ENCODE measurements at places on chromosomes 6 and 20. TPM values are rescaled to one million over a fixed set of nuclear protein-coding genes. Genes with fewer than 3 reads are reported as not detected.
A peak's percentile ranks its signal among the peaks of the same experiment; 100 is the strongest.

- peak; percentile 32 for DNase-seq
- peak overlapping the region; percentile 48 for H3K27ac ChIP-seq
- H3K36me3 ChIP-seq: no peaks in the 10 kb centered on the region
- peak overlapping the region; percentile 85 for H3K4me3 ChIP-seq
These were observed 897 bp downstream of the CHD6 start for GRCh38 chr20:41617059-41617901.

GRCh38 chr6:54072635-54073313 lies 38.5 kb upstream of the MLIP start:
- no peak overlapping the region for H3K27ac ChIP-seq
- H3K4me1 ChIP-seq: peaks cover 5% of the 10 kb centered on the region
- no peak overlapping the region for H3K4me3 ChIP-seq

PPP1R14C gene
- total RNA-seq: not detected

- no peak overlapping the region for H3K27ac ChIP-seq
- H3K4me1 ChIP-seq: 0 out of 2 replicates have a peak, but pooled peaks cover 1% of the 10 kb centered on the region
- no peak overlapping the region for H3K4me3 ChIP-seq
These were observed 12.4 kb downstream of the SLC22A23 start for GRCh38 chr6:3444276-3445088.

- H3K36me3 ChIP-seq: no peaks in the 10 kb centered on the region
- no peaks in the 10 kb centered on the region for H3K4me1 ChIP-seq
- DNase-seq: no peak
- H3K27me3 ChIP-seq: no peaks in the 10 kb centered on the region
- H3K27ac ChIP-seq: no peak overlapping the region
These were observed 126.9 kb downstream of the LAMA2 start for GRCh38 chr6:129009851-129010250.

- H3K27ac ChIP-seq: no peak overlapping the region
- no peak for DNase-seq
These were observed 120.8 kb downstream of the ISM1 start for GRCh38 chr20:13341737-13342393.

- H3K27ac ChIP-seq: no peak overlapping the region
- peaks cover 27% of the 10 kb centered on the region for H3K36me3 ChIP-seq
- no peak for DNase-seq
- no peak overlapping the region for H3K4me3 ChIP-seq
These were observed 75.2 kb downstream of the DST start for GRCh38 chr6:56567501-56567900.

- peaks cover 2% of the 10 kb centered on the region for H3K4me1 ChIP-seq
- no peak overlapping the region for H3K27ac ChIP-seq
- no peaks in the 10 kb centered on the region for H3K36me3 ChIP-seq
- DNase-seq: no peak
These were observed 18.5 kb downstream of the GSTA4 start for GRCh38 chr6:52976591-52977035.

IRF4 gene
- total RNA-seq: not detected

DNA sequence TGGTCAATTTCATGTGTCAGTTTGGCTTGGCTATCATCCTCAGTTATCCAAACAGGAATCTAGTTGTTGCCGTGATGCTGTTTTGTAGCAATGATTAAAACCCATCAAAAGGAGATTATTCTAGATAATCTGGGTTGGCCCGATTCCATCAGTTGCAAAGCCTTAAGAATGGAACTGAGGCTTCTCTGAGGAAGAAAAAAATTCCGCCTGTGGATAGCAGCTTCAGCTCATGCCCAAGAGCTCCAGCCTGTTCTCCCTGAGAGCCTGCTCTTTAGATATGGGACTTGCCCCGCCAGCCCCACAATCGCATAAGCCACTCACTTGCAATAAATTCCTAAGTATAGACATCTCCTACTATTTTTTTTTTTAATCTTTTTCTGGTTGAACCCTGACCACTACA lies 61.5 kb downstream of the SEL1L2 start:
- DNase-seq: no peak
- H3K4me3 ChIP-seq: no peak overlapping the region
- no peaks in the 10 kb centered on the region for H3K4me1 ChIP-seq
- no peak overlapping the region for H3K27ac ChIP-seq
- no peaks in the 10 kb centered on the region for H3K36me3 ChIP-seq

- H3K27ac ChIP-seq: no peak overlapping the region
- peaks cover 68% of the 10 kb centered on the region for H3K36me3 ChIP-seq
- no peaks in the 10 kb centered on the region for H3K27me3 ChIP-seq
- H3K4me3 ChIP-seq: no peak overlapping the region
- DNase-seq: no peak
- peaks cover 5% of the 10 kb centered on the region for H3K4me1 ChIP-seq
These were observed 49.6 kb upstream of the SLC22A1 start for GRCh38 chr6:160071805-160072690.

XRN2 gene
- total RNA-seq: 70.8 TPM

GRCh38 chr6:8562125-8562524 lies 126.8 kb upstream of the SLC35B3 start:
- no peaks in the 10 kb centered on the region for H3K27me3 ChIP-seq
- no peak overlapping the region for H3K4me3 ChIP-seq
- H3K27ac ChIP-seq: no peak overlapping the region
- H3K36me3 ChIP-seq: no peaks in the 10 kb centered on the region
- DNase-seq: no peak

- no peak for DNase-seq
- H3K4me1 ChIP-seq: peaks cover 2% of the 10 kb centered on the region
- peaks cover 2% of the 10 kb centered on the region for H3K36me3 ChIP-seq
- H3K27ac ChIP-seq: no peak overlapping the region
- H3K4me3 ChIP-seq: no peak overlapping the region
These were observed 69.6 kb downstream of the POPDC3 start for GRCh38 chr6:105109955-105110895.

DNA sequence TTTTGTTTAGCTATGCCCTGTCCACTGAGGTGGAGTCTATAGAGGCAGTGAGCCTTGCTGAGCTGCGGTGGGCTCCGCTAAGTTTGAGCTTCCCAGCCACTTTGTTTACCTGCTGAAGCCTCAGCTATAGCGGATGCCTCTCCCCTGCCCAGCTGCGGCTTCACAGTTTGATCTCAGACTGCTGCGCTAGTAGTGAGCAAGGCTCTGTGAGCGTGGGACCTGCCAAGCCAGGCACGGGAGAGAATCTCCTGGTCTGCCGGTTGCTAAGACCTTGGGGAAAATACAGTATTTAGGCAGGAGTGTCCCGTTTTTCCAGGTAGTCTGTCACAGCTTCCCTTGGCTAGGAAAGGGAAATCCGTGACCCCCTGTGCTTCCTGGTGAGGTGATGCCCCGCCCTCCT lies 138.4 kb downstream of the SMAP1 start:
- DNase-seq: no peak
- no peaks in the 10 kb centered on the region for H3K4me1 ChIP-seq
- no peak overlapping the region for H3K27ac ChIP-seq
- 0 out of 2 replicates have a peak, but pooled peaks cover 1% of the 10 kb centered on the region for H3K36me3 ChIP-seq
- no peaks in the 10 kb centered on the region for H3K27me3 ChIP-seq

FABP7 gene
- not detected for total RNA-seq

GRCh38 chr6:141700819-141701218 lies 431.9 kb upstream of the GJE1 start:
- DNase-seq: peak; percentile 28
- H3K4me1 ChIP-seq: no peaks in the 10 kb centered on the region
- no peak overlapping the region for H3K27ac ChIP-seq
- no peaks in the 10 kb centered on the region for H3K27me3 ChIP-seq
- no peaks in the 10 kb centered on the region for H3K36me3 ChIP-seq
- no peak overlapping the region for H3K4me3 ChIP-seq

TBX18 gene
- 1.3 TPM for total RNA-seq

GRCh38 chr20:31698803-31699718 lies 23.6 kb downstream of the BCL2L1 start:
- no peak overlapping the region for H3K4me3 ChIP-seq
- H3K27ac ChIP-seq: peak overlapping the region; percentile 97
- peaks cover 32% of the 10 kb centered on the region for H3K4me1 ChIP-seq
- DNase-seq: peak; percentile 98

DNA sequence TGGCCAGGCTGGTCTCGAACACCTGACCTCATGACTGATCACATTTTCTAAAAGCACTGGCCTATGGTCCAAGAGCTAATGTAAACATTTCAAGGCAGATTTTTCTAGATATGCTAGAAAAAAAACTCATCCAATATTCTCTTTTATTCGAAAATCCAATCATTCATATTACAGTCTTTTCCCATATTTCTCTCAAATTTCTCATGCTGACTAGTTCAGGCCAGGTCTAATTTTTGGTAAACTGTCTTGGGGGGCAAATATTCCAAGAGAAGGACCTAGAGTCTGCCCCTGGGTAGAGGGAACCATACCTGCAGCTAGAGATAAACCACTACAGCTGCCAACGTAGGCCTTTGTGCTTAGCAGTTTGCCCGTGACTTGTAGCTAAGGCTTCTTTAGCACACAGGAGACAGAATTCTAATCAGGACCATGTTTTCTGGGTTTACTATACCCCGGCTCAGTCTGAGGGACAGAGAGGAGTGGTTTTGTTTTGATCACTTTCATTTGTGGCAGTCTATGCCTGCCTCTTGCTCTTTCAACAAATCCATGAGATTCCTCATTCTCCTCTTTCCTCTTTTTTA lies 71.8 kb upstream of the CITED2 start:
- no peak overlapping the region for H3K27ac ChIP-seq
- no peaks in the 10 kb centered on the region for H3K27me3 ChIP-seq
- H3K36me3 ChIP-seq: no peaks in the 10 kb centered on the region
- H3K4me1 ChIP-seq: peaks cover 2% of the 10 kb centered on the region
- no peak overlapping the region for H3K4me3 ChIP-seq

- H3K27ac ChIP-seq: no peak overlapping the region
- peak; percentile 91 for DNase-seq
- H3K4me3 ChIP-seq: no peak overlapping the region
- H3K27me3 ChIP-seq: no peaks in the 10 kb centered on the region
These were observed 25.1 kb downstream of the JAG1 start for GRCh38 chr20:10648651-10649050.

- peak overlapping the region; percentile 93 for H3K4me3 ChIP-seq
- H3K4me1 ChIP-seq: peaks cover 8% of the 10 kb centered on the region
- H3K27me3 ChIP-seq: no peaks in the 10 kb centered on the region
- DNase-seq: peak; percentile 94
- peak overlapping the region; percentile 92 for H3K27ac ChIP-seq
- H3K36me3 ChIP-seq: peaks cover 25% of the 10 kb centered on the region
These were observed 2.4 kb downstream of the JAG1 start for GRCh38 chr20:10671221-10671918.

DNA sequence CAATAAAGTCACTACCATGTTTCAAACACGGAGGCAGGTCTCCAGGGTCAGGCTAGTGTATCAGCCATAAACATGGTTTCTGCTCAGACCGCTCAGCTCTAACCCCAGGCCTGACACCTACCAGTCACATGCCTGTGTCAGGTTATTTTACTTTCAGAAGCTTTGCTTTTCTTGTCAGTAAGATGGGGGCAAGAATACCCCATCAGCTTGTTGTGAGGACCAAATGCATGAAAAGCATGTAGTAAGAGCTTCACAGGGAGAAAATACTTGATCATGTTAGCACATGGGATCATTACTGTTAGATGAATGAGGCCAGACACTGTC lies 65.2 kb upstream of the PIM1 start:
- no peaks in the 10 kb centered on the region for H3K27me3 ChIP-seq
- peaks cover 12% of the 10 kb centered on the region for H3K4me1 ChIP-seq
- H3K27ac ChIP-seq: no peak overlapping the region

- H3K4me3 ChIP-seq: no peak overlapping the region
- H3K27me3 ChIP-seq: peaks cover 39% of the 10 kb centered on the region
- no peak for DNase-seq
- no peaks in the 10 kb centered on the region for H3K4me1 ChIP-seq
- H3K27ac ChIP-seq: no peak overlapping the region
These were observed 146.7 kb upstream of the ID4 start for GRCh38 chr6:19690325-19691075.

DNA sequence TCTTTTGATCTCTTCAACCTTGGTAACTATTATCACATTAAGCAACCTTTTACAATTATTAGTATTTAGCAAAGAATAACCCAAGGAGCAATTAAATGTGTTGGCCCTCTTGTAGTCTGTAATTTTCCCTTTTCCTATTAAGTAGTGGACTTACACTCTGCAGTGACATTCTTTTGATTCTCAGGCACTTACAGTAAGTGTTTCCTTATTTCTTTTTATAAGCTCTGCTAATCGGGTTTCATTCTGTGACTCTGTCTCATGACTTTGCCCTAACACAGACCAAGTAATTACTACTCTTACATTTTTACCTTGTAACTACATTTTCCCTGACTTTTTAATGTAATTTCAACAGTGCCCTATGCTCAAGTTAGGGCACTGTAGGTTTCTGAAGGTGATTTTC lies 104.0 kb upstream of the EPHA7 start:
- no peak overlapping the region for H3K27ac ChIP-seq
- no peaks in the 10 kb centered on the region for H3K36me3 ChIP-seq
- H3K27me3 ChIP-seq: no peaks in the 10 kb centered on the region
- no peaks in the 10 kb centered on the region for H3K4me1 ChIP-seq
- H3K4me3 ChIP-seq: no peak overlapping the region
- DNase-seq: no peak

DNA sequence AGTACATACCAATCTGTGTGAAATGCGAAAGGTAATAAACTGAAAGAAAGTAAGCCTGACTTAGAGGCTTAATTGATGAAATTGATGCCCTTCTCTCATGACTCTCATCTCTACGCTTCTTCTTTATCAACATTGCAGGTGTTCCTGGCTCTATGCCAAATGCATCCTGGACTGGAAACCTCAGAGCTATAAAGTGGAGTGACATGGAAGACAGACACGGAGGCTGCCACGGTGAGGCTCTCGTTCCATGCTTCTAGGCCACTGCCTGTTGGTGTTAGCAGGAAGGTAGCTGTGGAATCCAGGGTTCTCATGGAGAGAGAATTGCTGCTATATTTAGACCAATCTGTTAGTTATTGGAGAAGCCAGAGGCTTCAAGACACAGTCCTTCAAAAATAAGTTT lies 73.2 kb downstream of the C6orf52 start:
- no peak overlapping the region for H3K27ac ChIP-seq
- H3K36me3 ChIP-seq: no peaks in the 10 kb centered on the region
- H3K4me3 ChIP-seq: no peak overlapping the region

DNA sequence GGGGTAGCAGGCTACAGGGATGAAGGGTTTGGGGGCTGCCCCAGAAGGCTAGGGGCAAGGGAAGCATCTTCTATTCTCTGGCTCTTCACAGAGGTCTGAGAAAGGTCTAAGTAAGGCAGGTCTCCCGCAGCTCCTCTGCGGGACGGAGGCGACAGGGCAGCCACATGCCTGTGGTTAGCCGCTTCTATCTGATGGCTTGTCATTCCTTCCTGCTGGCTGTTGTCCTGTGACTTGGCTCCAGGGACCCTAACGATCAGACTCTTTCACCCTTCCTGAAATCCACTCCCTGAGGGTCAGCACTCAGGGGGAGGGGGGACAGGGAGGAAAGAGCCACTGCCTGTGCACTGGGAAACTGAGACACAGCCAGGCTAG lies 673 bp downstream of the CST7 start:
- no peaks in the 10 kb centered on the region for H3K4me1 ChIP-seq
- no peak for DNase-seq
- peaks cover 2% of the 10 kb centered on the region for H3K27me3 ChIP-seq

DNA sequence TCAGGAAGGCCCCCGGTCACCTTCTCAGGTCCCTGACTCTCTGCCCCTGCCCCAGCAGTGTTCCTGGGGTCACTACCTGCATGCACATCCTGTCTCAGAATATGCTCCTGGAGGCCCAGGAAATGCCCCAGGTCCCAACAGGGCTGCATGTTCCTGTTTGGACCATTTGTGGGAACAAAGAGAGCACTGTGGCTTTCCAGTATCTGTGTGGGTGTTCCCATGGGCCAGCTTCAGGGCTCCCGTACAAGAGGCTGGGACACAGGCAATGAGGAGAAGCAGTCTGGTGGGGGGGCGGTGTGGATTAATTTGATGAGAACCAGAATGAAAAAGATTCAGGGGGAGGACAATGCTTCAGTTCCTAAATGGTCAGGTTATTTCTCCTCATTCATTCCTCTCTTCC lies 61.5 kb upstream of the GGTLC1 start:
- no peaks in the 10 kb centered on the region for H3K4me1 ChIP-seq
- DNase-seq: no peak
- no peak overlapping the region for H3K4me3 ChIP-seq
- no peaks in the 10 kb centered on the region for H3K27me3 ChIP-seq
